ENCODE measurements at places on chromosomes 7 and 10. TPM values are rescaled to one million over a fixed set of nuclear protein-coding genes. Genes with fewer than 3 reads are reported as not detected.

The ABCB1 gene
- under 0.01 TPM for total RNA-seq

The CUZD1 gene
- 0.79 TPM for total RNA-seq

The PARG gene
- 50.3 TPM for total RNA-seq

The ARL5B gene
- 18.1 TPM for total RNA-seq

The PODXL gene
- 0.53 TPM for total RNA-seq

The PAPSS2 gene
- total RNA-seq = 0.26 TPM

The APBB1IP gene
- total RNA-seq = not detected

The NEUROG3 gene
- total RNA-seq = not detected

The ADAMTS14 gene
- 0.26 TPM for total RNA-seq

The GPAM gene
- 9.2 TPM for total RNA-seq

DNA sequence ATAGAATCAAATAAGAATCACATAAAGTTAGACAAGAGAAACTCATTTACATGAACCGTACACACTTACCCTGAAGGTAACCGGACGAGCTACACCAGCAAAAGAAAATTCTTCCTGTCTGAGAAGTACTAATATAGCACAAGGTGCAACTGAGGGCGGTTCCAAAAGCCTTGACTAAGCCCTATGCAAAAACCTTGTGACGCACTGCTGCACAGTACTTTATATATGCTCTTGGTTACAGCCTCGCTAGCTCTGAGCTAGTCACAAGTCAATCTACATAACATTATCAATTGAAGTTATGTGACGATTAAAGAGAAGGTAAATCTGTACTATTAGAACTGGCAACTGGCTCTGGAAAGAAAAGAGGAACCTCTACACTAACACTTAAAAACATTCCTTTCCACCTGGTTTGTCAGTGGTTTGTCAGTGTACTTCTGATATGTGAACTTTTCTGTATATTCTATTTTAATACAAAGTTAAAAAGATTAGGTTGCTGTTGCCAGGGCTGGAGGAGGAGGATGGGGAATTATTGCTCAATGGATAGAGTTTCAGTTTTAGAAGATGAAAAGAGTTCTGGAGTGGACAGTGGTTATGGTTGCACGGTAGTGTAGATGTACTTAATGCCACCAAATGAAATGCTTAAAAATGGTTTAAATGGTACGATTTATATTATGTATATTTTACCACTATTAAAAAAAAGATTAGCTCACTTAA is 21.6 kb downstream of the NT5C3A start:
- DNase-seq = peak; percentile 93

- no peak for DNase-seq
Measured at GRCh38 chr7:29216128-29216527, 21.6 kb downstream of the CHN2 start.

DNA sequence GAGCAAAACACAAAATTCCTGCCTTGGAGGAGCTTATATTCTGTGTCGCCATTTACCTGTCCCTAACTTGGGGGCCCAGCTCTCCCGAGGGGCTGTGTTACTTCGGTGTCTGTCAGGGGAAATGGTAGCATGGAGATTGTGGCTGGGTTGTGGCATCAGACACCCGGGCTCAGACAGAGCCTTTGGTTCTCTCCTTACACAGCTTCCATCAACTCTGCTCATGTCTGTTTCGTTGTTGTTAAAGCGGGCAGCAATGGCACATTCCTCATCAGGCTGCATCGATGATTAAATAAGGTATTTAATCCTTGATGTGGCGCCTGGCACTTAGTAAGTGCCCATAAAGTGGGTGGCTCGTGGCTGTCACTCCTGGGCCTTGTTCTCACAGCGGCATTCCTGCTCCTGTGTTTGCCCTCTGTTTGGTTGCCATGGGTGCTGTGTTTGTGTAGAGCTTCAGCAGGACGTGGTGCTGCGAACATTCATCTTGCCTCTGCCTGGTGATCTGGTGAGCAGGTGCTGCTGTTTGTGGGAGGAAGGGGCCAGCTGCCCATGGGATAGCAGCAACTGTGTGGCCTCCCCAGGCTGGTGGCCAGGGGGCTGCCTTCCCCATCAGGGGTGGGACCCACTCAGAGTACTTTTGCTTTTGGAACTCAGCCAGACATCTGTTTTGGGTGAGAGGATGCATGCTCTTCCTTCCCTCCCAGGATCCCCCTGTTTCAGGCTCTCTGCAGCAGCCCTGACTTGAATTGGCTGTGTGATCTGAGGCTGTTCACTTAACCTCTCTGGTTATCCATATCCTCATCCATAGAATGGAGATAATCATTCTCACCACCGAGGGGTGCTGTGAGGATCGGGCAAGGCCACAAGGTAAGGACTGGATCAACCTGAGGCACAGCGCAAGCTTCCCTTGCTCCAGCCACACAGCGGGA is 207.2 kb upstream of the SVIL start:
- DNase-seq = peak; percentile 62

- DNase-seq = no peak
Measured at GRCh38 chr7:135425036-135425435, 84.9 kb downstream of the CNOT4 start.

DNA sequence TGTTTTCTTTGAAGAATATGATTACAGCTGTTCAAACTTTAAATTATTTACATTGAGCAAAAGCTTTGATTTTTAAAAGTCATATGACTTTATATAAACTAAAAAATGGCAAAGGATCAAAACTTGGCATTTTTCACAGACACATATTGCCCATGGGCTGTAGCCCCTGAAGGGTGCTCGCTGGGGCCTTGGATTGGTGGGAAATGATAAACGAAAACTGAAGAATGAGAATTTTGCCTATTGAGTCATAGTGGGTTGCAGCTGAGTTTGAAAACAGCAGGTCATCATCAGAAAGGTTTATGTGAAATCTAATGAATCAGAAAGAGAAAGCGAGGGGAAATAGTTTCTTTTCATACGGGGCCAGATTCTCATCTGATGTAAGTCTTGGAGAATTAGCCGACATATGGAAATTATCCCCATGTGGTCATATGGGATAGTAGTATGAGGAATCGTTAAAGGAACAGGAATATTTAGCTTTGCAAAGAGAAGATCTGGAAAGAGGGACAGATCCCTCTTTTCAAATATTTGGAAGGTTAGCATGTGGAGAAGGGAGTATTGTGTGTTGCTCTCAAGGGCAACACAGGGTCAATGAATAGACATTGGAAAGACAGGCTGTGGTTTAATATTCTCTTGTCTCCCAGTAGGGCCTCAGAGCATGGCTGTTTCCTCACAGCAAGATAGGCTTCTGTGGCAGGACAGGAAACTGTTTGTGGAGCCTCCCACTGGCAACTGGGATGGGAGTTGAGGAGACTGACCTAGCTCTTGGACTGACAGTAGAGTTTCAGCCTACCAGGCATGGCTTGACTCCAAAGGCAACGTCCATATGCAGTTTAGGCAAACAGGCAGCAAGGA is 119.0 kb downstream of the FZD1 start:
- no peak for DNase-seq

GRCh38 chr10:78193189-78193588 is 159.5 kb downstream of the RPS24 start:
- no peak for DNase-seq

DNA sequence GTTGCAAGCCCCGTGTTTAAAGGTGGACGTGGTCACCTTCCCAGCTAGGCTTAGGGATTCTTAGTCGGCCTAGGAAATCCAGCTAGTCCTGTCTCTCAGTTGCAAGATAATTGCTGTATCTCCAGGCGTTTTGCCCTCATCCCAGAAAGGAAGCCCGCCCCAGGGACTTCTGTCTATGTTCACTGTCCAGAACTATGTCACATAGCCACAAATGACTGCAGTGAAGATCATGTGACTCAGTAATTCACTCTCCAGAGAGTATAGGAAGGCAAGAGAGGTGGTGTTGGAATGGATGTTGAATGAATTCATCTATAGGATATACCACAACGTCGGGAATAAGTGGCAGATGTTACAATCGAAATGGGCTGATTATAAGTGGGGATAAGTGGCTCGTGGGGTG is 349 bp upstream of the ERVW-1 start:
- no peak for DNase-seq

DNA sequence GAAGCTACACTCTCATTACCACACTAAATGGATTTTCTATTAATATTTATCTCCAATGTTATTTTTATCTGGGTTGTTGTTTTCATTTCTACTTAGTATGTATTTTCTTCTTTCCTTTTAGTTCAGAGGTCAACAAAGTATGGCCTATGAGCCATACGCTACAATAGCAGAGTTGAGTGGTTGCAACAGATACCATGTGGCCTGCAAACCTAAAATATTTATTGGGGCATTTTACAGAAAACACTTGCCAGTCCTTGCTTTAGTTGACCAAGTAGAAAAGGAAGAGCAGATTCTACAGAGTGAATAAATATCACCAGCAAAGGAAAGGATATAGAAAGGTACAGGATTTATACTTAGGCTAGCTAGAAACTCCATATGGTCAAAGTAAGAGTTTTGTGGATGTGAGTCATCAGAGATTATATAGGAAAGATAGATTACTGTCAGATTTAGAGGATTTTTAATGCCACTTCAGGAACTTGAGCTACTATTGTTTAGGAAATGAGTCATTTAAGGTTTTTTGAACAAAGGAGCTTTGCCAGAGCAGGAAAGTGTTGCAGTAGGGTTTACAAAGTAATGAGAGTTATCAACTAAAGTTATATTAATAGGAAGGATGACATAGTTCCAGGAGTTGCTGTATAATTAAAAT is 323.3 kb upstream of the KAT6B start:
- peak; percentile 80 for DNase-seq

DNA sequence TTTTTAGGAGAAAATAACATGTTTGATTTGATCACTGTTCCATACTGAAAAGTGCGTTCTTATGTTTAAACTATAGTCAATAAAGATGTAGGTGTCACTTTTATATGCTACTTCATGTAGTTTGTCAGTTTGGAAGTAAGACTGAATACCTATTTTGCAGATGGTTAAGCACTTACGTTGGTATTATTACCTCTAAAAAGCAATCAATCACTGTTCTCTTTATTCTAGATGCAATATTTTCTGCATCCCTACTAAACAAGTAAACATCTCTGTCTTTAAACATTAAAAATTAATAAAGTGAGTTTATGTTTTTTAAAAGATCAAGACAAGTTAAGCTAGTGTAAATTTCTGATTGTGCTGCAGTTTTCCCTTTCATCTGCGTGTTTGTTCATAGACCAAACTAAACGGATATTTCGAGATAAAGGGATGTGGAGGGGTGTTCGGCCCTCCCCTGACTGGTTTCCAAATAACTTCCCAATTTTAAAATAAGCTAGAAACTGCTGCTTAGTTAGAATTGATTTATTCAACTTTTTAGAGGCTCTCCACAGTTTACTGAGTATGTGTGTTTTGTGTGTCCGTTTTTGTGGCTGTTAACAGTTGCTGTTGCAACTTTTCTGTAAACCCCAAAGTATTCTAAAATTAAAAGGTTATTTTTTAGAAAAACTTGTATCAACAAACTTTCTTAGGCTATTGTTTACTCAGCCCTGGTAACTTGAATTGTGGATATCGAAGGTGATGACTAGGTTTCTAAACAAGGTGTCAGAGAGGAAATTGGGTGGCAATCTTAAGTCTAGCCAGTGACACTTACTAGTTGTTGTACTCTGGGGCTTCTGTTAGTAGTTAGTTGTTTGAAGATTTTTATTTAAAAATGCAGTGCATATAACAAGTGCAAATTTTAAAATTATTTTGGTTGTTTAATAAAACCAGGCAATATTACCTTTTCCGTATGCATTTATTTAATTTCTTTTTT is 974 bp downstream of the KIF11 start:
- no peak for DNase-seq
